Epithelial cell of esophagus (primary cell): ENCODE measurements at places on chromosomes 3 and 15.
A peak's percentile ranks its signal among the peaks of the same experiment; 100 is the strongest.

DNA sequence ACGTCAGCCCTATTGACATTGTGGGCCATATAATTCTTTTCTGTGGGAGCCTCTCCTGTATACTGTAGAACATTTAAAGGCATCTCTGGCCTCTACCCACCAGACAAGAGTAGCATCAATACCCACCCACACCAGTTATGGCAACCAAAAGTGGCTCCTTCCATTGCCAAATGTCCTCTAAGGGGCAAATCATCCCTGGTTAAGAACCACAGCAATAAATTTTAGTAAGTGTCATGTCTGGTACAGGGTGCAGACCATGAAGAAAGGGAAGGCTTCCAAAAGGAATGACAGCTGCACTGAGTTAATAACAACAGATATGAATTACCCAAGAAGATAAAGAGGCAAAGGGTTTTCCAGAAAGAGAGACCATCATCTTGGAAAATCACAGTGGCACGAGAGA, 6.9 kb upstream of the CLDN18 start:
- no peak for DNase-seq

DNA sequence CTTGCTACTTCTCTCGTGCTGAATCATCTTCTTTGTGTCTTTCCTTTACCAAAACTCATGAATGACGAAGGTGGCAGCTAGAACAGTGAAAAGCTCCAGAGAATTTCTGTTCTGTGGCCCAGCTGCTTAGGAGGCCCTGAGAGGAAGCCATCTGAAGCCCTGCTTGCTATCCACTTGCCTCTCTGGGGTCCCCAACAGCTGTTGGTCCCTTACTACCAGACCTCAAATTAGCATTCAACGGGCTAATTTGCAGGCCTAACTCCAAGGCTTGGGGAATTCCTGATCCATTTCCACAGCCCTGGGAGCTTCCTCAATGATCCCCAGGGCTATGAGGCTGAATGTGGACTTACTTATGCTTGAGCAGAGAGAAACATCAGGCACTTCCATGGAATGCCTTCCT, 37.5 kb upstream of the FSTL1 start:
- DNase-seq: no peak

DNA sequence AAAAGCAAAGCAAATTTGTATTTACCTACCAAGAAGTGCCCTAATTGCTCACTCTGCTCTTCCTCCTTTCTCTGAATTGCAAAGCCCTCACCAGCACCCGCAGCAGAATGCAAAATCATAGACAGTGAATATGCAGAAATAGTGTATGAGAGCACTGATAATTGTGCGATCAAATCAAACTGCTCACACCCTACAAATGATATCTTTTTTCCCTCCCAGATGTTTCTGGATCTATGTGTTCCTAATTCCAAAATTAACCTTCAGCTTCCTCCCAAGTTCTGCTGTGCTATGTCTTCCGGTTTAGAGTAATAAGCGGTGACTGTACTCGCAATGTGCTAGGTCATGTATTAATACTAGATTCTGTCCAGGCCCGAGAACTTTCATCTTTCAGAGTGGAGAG, 3.4 kb downstream of the GHSR start:
- DNase-seq: no peak

- DNase-seq: no peak
Measured at GRCh38 chr15:44620081-44620480, 43.4 kb downstream of the SPG11 start.

GRCh38 chr15:29021857-29022256, 136.1 kb downstream of the APBA2 start:
- DNase-seq: no peak

DNA sequence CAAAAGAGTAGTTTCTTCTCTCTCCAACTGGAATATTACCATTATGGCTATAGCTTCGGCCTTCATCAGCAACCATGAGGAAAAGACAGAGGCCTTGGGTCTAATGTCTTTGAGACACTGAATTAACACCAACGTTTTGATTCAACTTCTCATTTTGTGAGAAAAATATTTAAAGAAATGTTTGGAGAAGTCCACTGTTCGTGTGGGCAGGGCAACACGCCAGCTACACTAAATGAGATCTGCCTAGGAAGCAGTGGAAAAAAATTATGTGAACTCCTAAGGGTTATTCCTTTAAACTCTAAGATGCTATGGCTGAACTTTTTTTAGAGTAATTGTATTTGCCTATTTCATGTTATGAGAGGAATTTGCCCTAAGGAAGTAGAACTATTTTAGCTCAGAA, 41.8 kb downstream of the NCEH1 start:
- no peak for DNase-seq

DNA sequence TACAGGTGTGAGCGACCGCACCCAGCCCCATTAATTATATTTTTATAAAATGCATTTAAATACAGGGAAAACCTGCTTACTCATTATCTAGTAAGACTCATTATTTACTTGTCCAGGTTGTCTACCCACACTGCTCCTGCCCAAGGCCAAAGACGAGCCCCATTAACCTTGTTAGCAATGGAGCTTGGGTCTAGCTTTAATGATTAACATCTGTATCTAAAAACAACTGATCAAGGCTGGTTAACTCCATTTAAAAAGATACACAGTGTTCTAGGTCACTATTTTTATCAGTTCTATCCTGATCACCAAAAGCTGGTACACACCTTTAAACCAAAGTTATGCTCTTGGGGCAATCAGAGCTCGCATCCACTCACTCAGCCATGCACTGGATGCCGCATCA, 10.4 kb upstream of the NCKIPSD start:
- DNase-seq: no peak

DNA sequence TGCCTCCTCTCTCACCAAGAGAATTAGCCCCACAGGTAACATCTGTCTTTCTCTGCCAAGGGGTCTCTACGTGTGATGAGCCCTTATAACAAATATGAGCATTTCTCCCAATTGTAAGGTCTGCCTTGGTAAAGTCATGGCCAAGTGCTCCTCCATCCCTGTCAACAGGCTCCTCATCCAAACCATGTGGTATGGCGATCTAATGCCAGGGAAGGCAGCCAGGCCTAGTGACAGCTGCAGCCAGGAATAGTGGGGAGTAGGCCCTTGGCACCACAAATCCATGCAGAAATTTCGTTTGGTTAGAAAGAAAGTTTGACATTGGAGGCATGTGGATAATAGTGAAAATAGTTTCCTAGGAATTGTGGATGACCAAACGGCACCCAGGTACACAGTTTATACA, 4.7 kb upstream of the LRTM1 start:
- DNase-seq: no peak

DNA sequence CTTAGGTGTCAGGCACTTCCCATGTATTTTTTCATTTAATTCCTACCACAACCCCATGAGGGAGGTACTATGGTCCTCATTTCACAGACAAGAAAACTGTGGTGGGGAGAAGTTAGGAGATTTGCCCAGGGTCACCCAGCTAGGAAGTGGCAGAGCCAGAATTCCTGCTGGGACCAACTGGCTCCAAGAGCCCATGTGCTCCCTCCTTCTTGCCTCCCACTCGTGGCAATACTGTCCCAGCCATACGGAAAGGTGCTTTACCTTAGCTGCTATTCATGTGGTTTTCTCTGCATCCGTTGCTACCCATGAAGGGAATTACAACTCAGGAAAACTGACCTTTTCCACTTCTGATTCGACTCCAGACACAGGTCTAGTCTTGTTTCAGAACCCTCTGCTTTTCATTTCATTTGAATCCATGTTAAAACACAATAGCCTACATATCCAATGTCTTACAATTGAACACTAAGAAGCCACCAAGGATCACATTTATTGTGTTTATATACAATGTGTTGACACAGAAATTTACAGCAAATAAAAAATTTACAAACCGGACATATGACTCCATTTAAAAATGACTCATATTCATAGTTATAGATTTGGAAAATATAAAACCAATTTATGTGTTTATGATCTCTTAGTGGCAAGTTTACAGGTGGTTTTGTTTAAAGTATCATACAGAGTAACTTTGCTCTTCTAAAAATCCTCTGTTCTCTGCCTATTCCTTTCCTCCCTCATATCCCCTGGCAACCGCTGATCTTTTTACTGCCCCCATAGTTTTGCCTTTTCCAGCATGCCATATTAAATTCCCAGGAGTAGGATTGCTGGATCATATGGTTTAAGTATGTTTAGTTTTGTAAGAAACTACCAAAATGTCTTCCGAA, 58.8 kb downstream of the BTD start:
- DNase-seq: no peak

DNA sequence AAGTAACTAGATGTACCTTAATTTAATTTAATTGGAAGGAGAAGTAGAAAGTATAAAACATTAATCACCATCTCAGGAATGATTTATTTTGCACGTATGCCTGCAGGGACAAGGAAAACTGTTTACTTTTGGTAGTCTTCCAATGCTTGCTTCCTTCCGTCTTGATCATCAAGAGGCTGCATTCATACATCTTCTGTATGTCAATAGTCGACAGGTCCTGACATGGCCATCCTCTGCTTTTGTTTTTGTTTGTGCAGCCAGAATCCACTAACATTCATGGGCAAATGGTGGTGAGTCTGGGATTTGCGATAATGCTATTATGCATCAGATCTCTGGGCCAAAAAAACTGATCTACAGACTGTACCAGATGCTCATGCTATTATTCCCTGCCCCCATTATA, 56.6 kb upstream of the ZPLD1 start:
- DNase-seq: peak; percentile 95

DNA sequence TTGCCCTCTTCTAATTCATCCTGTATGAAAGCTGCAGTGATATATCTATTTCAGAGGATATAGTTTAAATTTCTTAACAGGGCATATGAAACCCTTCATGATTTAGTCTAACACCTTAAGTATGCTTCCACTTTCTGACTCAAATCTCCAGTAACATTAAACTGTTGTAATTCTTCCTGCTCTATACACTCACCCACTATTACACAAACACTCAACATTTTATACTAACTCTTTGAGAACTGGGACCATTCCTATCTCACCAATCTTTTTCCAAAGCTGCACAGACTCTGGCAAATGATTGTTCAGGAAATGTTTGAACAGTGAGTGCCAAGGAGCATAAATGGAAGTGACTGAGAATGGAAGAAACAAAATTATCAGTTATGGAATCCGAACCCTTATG, 560.4 kb upstream of the DPPA4 start:
- DNase-seq: peak; percentile 2

- DNase-seq: no peak
Measured at GRCh38 chr15:82904574-82904973, 47.9 kb downstream of the HOMER2 start.

- DNase-seq: no peak
Measured at GRCh38 chr3:194582196-194582905, 50.9 kb downstream of the TMEM44 start.

DNA sequence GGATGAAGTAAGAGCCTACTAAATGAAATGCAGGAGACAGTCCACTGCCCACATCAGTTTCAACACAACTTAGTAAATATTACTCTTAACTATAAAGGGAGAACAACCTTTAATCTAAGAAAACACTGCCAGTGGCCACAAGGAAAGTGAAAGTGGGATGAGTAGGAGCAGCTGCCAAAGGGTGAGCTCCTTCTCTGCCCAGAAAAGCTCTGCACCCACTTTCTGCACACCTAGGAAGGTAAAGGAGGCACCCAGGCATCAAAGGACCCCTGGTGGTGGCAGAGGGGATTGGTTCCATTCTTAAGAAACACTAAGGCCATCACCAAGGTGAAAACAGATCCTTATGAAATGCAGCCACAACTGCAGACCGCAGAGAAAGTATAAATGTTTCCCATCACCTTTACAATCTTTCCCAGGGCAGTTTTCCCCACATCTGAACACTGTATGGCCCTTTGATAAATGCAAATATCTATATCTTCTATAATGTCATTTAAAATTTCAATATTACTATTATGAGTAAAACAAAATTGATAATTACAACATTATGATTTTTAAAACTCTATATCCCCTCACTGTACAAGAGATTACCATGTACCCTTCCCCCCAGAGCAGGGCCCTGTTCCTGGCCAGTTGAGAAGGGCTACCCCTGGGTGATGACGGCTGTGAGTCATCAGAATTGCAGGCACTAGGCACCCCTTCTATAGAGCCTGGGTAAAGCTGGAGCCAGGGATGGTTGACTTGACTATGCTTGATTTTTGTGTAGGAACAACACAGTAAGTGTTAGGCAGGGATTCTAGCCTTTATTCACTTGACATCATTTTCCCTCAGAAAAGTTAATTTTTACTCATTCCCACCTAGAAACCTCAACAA, 92.0 kb downstream of the SNRK start:
- peak; percentile 66 for DNase-seq

DNA sequence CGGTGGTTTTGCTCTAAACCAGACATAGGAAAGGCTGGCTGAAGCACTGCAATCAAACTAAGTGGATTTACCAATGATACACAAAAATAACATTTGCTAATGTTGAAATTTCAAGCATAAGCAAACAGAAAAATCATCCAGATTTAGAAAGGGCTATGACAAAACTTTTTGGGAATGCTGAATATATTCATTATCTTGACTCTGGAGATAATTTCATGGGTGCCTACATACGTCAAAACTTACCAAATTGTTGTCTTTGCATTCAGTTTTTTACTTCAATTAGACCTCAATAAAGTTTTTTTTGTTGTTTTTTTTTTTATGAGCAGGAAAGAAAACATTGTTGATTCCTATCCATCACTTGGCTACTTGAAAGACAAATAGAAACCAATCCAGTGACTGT, 140.8 kb downstream of the NR2E3 start:
- no peak for DNase-seq

DNA sequence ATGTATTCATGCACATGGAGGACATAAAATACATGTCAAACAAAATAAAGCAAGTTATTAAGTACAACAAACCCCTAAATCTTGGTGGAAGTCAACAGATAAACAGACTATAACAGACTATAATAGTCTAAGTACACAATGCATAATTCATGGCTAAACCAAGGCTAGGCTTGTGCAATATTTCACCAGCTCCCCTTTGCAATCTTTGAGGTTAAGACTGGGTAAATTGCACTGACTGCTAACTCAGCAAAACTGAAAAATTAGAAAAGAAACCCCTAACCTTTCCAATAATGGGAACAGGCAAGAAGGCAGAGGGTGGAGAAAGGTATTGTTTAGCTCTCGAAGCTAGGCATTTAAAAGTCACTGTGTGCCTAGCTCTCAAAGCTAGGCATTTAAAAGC, 304.9 kb upstream of the WNT5A start:
- no peak for DNase-seq

DNA sequence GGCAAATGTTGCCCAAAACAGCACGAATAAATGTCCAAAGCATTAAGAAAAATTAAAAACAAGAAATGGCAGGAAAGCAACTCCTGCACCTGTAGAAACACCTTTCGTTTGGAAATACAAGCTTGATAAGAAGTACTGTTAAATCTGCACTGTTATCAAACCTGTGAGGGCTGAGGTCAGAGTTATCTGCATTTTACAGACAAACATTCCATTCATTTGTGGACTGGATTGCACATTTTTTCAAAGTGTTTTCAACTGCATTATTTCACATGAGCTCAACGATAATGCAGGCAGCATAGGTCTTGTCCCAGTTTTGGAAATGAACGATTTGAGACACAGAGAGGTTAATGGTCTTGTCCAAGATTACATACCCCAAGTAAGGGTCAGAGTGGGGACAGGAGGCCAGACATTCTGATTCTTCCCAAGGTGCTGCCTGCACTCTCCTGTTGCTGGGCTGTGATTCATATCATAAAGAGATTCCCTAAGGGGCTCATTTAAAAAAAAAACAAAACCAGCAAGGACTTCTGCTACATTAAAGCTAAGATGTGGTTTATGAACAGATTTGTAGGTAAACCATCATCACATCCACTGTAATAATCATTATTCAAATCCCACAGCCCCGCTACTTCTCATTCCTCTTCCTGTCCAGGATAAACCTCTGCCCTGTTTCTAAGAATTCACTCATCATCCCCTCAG, 13.0 kb downstream of the GUCA1C start:
- DNase-seq: no peak

- DNase-seq: peak; percentile 21
Measured at GRCh38 chr3:171328419-171329082, 131.7 kb downstream of the TNIK start.
